ENCODE measurements at places on chromosomes 12 and 14.

- DNase-seq, result no peak
Measured at GRCh38 chr12:4086481-4086880, 187.1 kb upstream of the CCND2 start.

GRCh38 chr12:24931666-24932405 is 17.1 kb downstream of the BCAT1 start:
- no peak for DNase-seq

DNA sequence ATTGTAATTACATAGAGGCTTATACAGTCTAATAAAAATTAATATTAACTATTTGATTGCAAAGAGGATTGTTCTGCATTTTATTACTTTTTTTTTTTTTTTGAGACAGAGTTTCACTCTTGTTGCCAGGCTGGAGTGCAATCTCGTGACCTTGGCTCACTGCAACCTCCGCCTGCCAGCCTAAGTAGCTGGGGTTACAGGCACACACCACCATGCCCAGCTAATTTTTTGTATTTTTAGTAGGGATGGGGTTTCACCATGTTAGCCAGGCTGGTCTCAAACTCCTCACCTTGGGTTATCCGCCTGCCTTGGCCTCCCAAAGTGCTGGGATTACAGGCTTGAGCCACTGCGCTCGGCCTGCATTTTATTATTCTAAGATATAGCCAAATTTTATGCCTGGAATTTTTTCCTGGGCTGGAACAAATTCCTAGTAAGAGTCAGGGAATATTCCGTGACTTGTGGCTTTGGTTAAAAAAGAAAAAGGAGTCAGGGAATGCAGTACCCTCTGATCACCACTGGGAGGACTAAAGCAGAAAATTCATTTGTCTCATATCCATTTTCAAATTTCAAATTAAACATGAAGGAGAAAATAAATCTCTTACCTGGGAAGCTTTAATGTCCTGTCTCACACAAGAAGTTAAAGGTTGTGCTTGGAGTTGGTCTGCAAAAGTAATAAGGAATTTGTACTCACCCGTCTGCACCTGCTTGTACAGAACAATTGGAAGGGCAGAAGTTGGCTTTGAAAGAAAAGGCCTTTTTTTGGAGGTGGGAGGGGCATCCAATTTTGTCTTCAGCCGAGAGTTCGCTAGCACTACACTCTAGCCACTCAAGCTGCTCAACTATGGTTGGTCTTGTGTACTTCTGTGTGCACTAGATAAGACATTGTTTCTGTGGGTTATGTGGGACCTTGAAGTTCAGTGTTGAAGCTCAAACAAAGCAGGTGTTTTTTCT is 8.7 kb downstream of the MARK3 start:
- DNase-seq, result no peak

DNA sequence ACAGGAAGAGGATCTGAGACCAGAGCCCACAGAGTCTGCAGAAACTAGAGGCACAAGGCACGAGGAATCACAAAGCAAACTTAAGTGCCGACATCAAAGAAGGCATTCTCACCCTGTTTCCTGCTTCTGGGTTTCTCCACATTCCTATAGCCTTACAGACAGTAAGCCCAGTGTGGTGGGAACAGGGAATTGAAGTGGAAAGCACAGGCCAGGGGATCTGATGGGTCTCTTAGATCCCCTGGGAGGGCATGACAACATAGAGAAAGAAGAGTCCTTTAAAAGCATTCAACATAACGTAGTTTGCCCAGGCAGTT is 75.6 kb upstream of the FRMD6 start:
- no peak for DNase-seq

GRCh38 chr12:123530668-123531067 is 2.9 kb downstream of the RILPL1 start:
- DNase-seq, result no peak

GRCh38 chr12:90858252-90858651 is 96.7 kb downstream of the CCER1 start:
- DNase-seq, result no peak

GRCh38 chr12:24937553-24938244 is 11.2 kb downstream of the BCAT1 start:
- DNase-seq, result no peak

- DNase-seq, result no peak
Measured at GRCh38 chr14:58491593-58491992, 64.1 kb downstream of the KIAA0586 start.

DNA sequence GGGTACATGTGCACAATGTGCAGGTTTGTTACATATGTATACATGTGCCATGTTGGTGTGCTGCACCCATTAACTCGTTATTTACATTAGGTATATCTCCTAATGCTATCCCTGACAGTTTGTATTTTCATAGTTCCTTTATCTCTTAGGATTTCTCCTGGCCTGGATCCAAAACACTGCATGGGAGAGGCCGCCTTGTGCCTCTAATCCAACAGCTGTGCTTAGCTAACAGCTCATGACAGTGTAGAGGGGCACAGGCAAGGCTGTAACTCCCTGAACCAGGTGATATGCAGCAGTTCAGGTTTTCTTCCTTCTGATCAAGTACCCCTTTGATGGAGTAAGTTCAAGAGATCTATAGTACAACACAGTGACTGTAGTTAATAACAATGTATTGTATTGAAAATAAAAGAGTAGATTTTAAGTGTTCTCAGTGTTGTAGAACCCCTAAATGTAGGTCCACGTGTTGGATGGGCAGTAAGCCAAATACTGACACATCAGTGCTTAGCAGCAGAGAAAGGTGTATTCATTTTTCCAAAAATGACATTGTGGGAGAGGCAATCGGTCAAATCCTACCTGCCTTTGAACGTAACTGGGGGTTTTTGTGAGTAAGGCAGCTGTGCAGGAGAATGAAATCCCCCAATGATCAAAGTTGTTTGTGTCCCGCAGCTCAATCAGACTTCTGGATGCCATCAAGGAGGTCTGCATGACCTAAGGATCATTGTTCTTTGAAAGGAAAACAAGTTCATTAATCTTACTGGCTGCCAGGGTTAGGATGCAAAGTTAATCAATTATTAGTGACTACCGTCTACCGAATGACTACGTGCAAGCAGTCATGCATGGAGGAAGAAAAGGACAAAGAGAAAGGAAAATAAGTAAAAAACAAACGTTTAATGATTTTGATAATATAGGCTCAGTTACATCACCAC is 89.3 kb upstream of the FGD4 start:
- no peak for DNase-seq

DNA sequence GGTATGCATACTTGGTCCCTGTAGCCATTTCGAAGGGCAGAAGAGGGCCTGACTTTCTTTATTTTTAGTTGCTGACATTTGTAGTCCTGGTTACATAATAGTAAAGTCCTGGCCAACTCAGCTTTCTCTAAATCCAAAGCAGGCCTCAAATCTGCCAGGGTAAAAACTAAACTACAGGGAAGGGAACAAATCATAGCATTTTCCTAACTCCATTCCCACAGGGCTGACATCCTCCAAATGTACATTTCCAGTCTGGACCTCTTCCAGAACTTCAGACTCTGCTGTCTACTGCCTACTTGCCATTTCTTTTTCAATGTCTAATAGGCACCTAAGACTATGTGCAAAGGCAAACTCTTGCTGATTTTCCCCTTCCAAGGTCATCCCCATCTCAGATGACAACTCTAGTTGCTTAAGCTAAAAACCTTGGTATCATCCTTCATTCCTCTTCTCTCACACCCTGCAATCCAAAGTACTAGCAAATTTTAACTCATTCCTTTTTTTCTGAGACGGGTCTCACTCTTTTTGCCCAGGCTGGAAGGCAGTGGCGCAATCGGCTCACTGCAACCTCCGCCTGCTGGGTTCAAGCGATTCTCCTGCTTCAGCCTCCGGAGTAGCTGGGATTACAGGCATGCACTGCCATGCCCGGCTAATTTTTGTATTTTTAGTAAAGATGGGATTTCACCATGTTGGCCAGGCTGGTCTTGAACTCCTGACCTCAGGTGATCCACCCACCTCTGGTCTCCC is 2.0 kb downstream of the DDIT3 start:
- DNase-seq, result no peak

- DNase-seq, result no peak
Measured at GRCh38 chr12:92155733-92156132, 10.1 kb upstream of the BTG1 start.

DNA sequence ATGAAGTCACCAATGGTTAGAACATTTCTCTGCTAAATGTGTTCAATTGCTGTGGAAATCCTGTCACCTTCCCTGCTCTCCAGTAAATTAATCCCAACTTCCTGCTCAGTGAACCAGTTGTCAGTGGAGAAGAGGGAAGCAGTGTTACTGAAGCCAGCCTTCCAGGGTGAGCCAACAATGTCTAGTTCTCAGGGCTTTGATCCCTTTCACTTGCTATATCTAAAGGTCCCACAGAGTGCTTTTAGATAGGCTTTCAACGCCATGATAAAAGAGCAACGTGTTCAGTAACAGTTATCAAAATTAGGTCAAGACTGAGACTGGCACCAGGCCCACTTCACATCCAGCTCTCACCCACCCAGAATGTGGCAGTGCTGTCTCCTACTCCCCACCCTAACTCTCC is 139.7 kb downstream of the KCNH5 start:
- DNase-seq, result no peak

DNA sequence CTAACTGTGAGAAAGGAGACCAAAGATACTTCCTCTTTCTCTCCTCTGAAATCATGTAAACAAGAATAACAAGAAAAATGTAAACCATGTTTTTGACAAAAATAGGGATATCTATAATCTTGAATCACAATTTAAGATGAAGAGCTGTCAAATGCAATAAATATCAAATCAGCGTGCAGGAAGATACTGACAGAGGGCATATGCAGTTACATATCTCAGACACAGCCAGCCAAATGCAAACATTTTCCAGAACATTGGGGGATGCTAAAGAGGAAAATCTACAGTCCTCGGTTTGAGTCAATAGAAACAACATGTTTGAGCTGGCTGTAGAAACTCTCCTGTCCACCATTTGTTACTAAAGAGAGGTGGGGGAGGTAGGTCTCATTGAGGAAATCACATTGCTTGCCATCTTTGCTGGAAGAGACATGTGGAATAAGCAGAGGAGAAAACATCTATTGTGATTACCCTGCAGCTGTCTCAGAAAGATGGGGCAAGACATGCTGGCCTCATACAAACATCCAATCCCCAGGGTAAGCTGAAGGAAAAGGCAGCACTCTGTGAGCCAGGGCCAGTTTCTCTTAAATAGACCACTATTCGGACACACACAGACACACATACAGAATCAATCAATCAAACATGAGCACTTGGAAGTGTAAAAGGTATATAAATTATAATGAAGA is 43.5 kb downstream of the CNTN1 start:
- no peak for DNase-seq

DNA sequence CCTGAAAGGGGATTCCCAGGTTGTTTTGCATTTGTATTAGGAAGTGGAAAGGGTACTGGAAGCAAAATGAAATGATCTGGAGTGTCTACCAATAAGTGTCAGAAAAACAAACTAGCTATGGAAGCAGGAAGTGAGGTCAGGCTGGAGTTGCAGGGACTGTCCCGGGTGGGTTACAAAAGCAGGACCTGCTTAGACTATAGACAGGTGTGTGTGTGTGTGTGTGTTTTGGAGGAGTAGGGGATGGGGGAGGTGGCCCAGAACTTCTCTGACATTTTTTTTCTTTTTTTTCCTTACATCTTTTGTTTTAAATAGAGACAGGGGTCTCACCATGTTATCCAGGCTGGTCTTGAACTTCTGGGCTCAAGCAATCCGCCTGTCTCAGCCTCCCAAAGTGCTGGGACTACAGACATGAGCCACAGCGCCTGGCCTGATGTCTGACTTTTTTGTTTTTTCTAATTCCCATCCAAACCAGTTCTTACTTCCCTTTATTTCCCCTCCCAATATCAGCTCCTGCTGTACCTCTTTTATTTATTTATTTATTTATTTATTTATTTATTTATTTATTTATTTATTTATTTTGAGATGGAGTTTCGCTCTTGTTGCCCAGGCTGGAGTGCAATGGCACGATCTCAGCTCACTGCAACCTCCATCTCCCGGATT is 512 bp upstream of the RND1 start:
- no peak for DNase-seq

GRCh38 chr14:103699901-103700752 is 15.1 kb downstream of the XRCC3 start:
- no peak for DNase-seq

- DNase-seq, result no peak
Measured at GRCh38 chr12:65779091-65779642, 45.1 kb upstream of the HMGA2 start.

- DNase-seq, result no peak
Measured at GRCh38 chr12:39966721-39967120, 139.2 kb downstream of the SLC2A13 start.

DNA sequence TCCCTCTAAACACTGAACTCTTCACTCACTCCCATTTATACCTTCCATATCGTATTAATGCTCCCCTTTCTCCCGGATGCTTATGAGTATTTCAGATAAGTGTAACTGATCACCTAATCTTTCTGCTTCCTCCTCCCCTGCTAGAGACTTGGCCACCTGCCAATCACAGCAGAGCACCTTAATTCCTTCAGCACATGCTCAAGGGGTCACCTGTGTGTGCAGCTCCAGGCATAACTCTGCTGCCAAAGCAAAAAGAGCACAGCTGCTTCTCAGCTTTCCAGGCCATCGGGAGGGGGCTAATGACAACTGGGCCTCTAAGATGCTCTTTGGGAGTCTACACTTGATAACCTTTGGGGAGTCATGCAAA is 106.9 kb upstream of the DYRK2 start:
- DNase-seq, result no peak

GRCh38 chr12:6981152-6982052 is 10.7 kb downstream of the EMG1 start:
- DNase-seq, result no peak

GRCh38 chr14:72902801-72903530 is 9.1 kb upstream of the DPF3 start:
- DNase-seq, result no peak

GRCh38 chr14:96592591-96593386 is 90.6 kb downstream of the PAPOLA start:
- DNase-seq, result no peak

DNA sequence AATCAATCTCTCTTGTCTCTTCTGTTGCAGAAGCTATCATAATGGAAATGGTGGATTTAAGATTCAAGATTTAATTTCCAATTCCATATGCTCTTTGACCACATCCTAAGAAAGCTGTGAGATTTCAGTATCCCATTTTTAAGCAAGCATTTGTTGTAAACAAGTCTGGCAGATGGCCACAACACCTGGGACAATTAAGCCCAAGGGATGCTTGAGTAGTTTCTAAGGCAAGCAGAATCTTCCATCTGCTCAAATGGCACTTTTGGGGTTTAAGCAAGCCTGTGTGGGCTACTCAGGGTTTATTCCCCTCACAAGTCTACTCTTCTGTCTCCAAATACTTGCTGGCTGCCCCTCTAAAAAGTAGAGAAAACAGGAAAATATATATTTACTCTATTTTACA is 304.7 kb upstream of the SYT1 start:
- DNase-seq, result no peak

DNA sequence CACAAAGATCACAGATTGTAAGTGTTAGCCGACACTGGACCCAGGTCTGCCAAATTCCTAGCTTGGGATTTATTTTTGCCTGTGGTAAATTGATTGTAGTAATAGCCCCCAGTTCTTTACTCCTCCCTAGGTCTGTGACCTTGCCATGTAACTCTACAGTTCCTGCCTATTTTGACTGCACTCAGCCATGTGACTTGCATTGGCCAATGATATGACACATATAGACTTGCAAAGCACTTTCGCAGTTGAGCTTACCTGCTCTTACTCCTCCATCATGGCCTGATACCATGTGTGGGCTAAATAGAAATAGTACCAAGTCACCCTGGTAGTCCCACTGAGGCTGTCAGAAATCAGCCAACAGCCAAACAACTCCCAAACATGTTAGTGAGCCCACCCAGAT is 240.3 kb downstream of the DUSP6 start:
- DNase-seq, result no peak

GRCh38 chr12:7107636-7108002 is 1.4 kb downstream of the C1RL start:
- no peak for DNase-seq

All from NCI-H2081 treated with DMSO at 0.1 percent for 48 hours (cell line).